Activated naive CD4-positive, alpha-beta T cell treated with Interleukin-2 at 50 U/mL for 16 hours (primary cell): ENCODE measurements at places on chromosomes 3 and 15.
A peak's percentile ranks its signal among the peaks of the same experiment; 100 is the strongest.

- DNase-seq = no peak
These were observed 125.0 kb upstream of the MEF2A start for GRCh38 chr15:99440551-99441443.

DNA sequence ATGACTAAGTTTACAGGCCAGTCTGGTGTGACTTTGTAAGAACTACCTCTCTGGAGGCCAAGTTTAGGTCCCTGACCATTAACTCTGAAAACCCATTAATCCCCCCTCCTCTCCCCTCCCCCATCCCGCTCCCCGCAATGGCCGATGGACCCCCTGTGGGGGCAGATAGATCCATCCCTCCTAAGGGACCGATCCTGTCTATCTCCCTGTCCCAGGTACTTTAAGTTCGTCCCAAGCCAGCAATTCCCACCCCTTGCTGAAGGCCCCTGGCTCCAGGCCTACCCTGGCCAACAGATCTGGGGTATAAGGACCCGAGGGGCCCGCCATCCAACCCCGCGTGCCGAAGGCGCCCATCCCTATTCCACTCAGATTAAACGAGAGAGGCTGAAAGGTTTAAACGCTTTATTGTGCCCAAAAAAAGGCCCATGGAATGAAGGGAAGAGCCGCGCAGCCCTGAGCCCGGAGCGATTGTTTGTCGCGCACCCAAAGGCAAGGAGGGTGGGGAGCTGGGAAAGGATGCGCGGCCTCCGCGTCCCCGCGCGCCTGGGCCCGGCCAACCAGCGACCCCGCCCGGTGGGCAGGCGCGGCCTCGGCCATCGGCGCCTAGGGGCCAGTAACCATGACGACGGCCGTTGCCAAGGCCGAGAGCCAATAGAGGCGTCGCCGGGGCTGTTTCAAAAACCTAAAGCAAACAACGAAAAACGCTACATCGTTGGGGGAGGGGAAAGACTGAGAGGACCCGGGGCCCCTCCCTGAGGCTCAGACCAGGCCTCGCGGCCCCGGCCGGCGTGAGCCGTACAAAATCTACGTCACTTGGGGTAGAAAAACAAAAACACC is 35.9 kb downstream of the HMCES start:
- peak; percentile 58 for DNase-seq

DNA sequence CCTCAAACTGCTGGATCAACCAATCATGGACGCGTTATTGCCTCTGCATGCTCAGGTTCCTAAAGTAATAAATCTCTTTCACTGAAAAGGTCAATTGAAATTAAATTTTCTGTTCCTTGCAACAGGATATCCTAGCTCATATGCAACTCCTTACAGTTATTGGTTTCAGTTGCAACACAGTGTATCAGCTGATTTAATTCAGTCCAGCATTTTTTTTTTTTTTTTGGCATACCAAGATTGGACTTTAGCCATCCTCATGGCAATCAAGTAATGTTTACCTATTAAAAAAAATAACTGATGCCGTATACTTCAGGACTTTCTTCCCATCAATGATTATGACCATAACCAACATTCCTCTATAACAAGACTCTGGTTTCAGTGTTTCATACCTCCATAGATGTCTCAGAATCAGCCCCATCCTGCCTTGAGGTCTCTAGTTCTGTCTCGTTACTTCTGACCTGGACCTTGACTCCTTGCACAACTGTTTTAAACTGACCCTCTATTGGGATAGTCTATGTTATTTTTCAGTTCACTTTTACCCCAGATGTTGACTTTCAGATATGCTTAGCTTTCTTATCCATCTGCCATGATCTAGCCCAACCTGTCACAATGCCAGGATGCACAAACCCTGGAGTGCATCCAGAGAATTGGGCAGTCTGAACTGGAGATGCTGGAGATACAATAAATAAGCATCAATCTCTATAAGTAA is 265.0 kb upstream of the GADL1 start:
- no peak for DNase-seq

GRCh38 chr3:81451611-81452010 is 309.8 kb downstream of the GBE1 start:
- DNase-seq = no peak

- no peak for DNase-seq
These were observed 40.5 kb downstream of the SCN5A start for GRCh38 chr3:38608961-38609360.

DNA sequence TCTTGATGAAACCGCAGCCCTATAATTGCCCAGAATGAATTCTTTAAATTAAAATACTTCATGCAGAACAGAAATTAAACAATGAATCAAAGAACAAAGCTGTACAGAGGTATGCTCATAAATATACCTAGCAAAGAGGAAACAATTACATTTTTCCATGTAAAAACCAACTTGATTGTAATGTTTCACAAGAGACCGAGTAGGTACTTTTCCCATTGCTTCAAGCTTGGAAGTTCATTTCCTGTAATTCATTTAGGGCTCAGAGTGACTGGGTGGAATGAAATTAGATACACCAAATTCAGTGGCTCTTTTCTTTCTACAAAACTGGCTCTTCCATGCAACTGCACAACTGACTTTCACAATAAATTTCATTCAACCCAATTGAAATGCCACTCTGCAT is 51.4 kb downstream of the FHIT start:
- no peak for DNase-seq

DNA sequence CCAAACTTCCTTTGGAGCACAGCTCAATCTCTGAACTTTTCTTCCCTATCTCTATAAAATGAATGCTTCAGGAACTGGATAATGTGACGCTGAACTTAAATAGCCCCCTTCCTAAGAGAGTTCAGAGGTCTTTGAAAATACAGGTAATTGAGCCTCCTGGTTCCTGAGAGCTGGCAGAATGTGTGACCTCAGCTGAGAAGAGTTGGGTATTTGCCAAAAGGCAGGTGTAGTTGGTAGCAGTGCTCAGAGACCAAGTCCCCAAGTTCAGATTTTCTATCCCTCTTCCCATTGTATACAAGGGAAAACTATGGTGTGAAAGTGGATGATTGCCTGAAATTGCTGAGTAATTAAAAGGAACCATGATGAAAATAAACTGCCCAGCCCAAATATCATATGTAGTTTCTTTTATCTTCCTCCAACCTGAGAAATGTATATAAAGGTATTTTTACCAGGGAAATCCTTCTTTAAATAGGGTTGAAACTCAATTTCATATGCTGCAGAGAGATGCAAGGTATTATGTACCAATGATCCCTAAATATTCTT is 154.6 kb upstream of the ICE2 start:
- DNase-seq = no peak

GRCh38 chr3:72836923-72837322 is 11.3 kb downstream of the SHQ1 start:
- no peak for DNase-seq

GRCh38 chr3:130693314-130693713 is 53.3 kb downstream of the PIK3R4 start:
- DNase-seq = no peak

DNA sequence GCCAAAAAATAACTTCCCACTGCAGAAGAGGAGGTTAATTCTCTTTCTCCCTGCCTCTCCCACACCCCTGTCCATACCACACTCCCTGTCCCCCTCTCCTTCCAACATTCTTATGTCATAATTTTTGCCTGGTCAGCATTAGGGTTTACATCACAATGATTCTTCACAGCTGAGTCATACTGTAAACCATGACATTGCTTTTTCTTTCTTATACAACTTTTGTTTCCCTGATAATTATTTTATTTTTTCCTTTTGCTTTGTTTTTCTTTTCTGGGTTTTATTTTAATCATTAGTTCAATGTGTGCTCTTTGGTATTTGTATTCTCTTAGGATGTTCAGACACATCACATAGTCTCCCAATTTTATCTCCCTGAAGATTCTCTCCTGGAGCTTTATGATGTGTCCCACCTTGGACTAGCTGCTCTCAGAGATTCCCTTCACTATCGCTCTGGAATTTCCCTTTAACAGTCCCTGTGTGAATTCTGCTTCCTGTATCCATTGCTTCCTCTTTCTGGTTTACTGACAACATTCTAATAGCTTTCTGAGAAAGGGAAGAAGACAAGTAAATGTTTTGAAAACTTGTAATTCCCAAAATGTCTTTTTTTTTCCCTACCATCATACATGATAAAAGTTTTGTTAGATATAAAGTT is 70.7 kb downstream of the SOX2 start:
- DNase-seq = no peak

GRCh38 chr15:87827131-87827530 is 429.4 kb downstream of the NTRK3 start:
- DNase-seq = no peak
